ENCODE measurements at places on chromosomes 13 and 19.

GRCh38 chr19:44005973-44006372, 3.2 kb downstream of the ZNF230 start:
- no peak for DNase-seq

- no peak for DNase-seq
These were observed 69.1 kb downstream of the RBM26 start for GRCh38 chr13:79336966-79337365.

GRCh38 chr19:21848706-21849105, 12.7 kb upstream of the ZNF43 start:
- no peak for DNase-seq

GRCh38 chr13:44768775-44769581, 192.8 kb upstream of the TSC22D1 start:
- no peak for DNase-seq

DNA sequence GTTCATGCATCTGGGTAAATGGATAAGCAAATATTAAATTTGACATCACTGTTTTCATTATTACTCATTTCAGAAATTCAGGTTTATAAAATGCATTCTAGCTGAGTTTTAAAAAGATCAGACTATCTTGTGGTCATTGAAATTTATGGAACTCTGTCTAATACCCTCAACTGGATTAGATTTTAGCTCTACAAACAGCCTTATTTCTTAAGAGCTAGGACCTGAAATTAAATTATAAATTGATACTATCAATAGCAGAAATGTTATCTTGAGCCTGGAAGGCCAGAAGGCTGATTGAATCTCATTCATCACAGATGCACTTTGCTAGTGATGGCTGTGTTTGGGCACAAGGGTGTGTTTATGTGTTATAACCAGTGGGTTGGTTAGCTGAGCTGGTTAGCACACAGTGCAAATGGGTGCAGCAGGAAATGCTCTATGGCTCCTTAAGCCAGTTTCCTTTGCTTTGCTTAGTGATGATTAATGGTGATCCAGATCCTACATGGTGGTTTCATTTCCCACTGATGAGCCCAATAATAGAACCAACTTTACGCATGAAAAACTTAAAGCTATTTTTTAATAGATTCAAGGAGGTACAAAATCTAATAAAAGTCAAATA, 310.8 kb upstream of the KLF12 start:
- no peak for DNase-seq

GRCh38 chr13:112057736-112058518, 9.0 kb upstream of the SOX1 start:
- no peak for DNase-seq

DNA sequence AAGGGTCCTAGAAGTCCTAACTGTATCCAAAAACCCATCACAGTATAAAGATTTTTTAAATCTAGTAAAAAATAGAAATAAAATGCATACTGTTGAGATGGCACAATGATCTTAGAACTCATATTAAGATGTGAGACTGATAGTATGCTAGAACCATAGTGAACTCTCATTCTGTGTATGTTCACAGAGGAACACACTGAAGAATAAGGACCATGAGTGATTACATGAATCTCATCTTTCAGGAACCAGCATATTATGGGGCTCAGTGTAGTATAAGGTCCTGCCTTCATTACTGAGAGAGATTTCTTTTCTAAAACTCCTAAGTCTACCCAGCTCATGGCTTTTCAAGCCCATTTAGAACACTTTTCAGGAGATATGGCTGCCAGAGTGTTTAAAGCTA, 59.8 kb upstream of the RFC3 start:
- DNase-seq, result no peak

- DNase-seq, result no peak
These were observed 858.0 kb downstream of the SLITRK1 start for GRCh38 chr13:83024232-83024631.

GRCh38 chr13:79658333-79658975, 177.5 kb downstream of the NDFIP2 start:
- DNase-seq, result peak; percentile 47

- DNase-seq, result no peak
These were observed 27.5 kb upstream of the KL start for GRCh38 chr13:32988608-32989289.

- peak; percentile 44 for DNase-seq
These were observed 442 bp upstream of the FGF14 start for GRCh38 chr13:102402290-102402689.

DNA sequence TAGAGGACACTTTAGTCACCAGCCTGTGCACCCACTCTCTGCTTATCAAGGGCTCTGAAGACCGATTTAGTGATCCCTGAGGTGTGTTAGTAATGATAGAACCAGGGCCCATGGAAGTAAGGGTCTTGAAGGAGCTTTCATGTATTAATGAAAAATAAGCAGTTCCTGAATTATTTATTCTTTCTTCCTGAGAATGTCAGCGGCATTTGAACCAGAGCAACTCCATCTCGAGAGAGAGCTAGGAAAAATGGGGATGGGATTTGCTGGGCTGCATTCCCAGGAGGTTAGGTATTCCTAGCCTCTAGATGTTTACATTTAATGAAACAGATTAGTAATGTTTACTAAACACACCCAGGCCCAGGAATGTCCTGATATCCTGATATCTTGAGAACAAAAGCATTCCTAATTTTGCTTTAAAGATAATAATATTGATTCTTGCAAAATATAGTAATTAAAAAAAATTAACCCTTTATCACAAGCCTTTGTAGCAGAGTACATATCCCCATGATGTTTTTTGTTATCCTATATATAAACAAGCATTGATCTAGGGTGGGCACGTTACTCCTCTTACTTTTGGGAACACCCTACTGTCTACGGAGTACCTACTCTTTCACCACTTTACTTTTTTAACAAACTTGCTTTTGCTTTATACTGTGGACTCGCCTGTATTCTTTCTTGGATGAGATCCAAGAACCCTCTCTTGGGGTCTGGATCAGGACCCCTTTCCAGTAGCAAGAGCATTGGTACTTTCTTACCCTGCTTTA, 63.1 kb downstream of the COG3 start:
- no peak for DNase-seq

- DNase-seq, result no peak
These were observed 49.9 kb downstream of the SMAD9 start for GRCh38 chr13:36870050-36870692.

- no peak for DNase-seq
These were observed 71.4 kb downstream of the EFNB2 start for GRCh38 chr13:106464076-106464475.

- no peak for DNase-seq
These were observed 49.2 kb upstream of the ATP12A start for GRCh38 chr13:24630851-24631620.

- DNase-seq, result no peak
These were observed 116.4 kb downstream of the TSHZ3 start for GRCh38 chr19:31232871-31233270.

DNA sequence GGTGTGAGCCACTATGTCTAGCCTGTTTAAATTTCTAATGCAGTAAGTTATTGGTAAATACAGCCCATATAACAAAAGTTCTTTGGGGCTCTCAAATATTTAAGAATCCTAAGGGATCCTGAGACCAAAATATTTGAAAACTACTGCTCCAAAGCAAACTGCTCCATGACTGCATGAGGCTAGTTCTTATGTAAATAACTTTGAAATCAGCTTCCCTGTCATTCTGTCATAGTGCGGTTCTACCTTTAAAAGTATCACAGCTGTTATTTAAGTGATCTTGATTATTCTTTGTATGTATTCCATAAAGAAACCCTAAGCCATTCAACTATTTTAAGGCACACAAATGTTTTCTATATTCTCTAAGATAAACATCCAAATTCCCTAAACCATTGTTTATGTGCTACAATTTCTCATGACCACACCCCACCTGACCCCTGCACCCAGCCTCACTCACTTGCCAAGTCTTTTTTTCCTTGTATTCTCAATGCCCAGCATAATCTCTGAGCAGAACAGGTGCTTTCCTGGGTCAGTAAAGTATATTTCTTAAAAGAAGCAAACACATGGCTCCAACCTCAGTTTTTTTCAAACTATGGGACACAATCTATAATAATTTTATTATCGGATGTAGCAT, 146.6 kb downstream of the RNF17 start:
- no peak for DNase-seq

DNA sequence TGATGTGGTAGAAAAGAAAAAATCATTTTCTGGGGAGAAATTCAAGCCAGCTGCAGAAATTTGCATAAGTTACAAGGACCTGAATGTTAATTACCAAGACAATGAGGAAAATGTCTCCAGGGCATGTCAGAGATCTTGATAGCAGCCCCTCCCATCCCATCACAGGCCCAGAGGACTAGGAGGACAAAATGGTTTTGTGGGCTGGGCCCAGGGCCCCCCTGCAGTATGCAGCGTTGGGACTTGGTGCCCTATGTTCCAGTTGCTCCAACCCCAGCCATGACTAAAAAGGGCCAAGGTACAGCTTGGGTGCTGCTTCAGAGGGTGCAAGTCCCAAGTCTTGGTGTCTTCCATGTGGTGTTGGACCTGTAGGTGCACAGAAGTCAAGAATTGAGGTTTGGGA, 76.6 kb upstream of the SOX1 start:
- DNase-seq, result no peak

GRCh38 chr13:102945324-102945815, 99.5 kb downstream of the ERCC5 start:
- DNase-seq, result no peak

- DNase-seq, result no peak
These were observed 4.2 kb downstream of the LYL1 start for GRCh38 chr19:13098277-13099072.

GRCh38 chr13:43132257-43132656, 108.9 kb downstream of the DNAJC15 start:
- DNase-seq, result no peak

GRCh38 chr19:7139095-7139494, 69.6 kb downstream of the ZNF557 start:
- no peak for DNase-seq

DNA sequence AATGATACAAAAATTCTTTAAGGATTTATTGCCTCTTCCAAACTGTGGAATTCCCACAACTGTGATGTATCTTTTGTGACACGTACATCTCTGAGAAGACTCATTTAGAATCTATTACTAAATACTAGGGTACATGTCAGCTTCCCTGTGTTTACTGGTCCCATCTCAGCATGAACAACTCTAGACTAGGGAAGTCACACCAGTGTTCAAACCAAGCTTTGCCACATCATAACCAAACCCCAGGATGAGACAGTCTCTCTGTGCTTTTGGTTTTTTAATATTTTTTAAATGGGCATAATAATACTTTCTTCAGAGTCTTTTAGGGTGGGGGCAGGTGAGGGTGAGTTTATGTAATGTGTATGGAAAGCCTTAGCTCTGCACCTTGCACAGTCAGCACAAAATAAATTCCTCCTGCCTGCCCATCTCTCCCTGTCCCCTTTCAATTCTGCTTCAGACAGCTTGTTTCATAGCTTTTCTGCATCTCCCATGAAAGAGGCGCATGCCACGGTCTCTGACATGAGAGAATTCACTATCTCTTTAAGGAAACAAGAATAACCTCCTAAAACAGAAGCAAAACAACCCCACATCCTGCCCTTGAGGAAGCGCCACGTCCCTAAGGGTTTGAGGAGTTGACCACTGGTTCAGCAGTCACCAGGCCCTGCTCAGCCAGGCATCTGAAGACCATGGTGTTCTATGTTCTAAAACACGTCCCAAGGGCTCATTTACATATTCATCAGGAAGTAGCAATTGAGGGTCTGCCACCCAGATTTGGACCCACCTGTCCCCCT, 174.5 kb downstream of the USP12 start:
- DNase-seq, result no peak

GRCh38 chr13:78593652-78594455, 9.5 kb downstream of the POU4F1 start:
- no peak for DNase-seq

DNA sequence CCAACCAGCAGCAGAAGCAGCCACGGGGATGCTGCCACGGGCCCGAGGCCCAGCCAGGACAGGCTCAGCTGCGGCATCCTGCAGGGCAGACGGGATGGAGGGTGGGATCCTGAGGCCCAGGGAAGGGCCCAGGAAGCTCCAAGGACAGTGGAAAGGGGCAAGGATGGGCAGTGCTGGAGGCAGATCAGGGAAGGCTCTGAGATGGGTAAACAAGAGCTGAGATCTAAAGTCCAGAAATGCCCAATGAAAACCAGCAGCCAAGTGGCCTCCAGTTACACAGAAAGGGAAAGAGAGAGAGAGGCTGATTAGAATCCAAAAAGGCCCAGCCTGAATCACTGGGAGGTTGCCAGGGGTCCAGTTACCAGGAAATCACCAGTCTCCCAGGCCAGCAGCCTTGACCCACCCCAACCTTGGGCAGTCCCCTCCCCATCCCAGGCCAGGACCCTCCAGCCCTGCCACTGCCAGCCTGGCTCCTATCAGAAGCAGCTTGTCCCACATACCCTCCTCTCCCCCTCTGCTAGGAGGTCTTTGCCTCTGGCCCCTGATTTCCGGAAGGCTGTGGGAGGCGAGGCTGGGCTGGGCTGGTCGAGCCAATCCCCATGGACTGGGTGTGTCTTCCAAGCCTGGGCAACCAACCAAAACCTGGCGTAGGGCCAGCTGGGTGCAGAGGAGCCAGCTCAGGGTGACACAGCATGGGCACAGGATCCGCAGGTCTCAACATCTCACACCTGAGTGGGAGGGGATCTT, at the start of gene CYP4F11:
Gene CYP4F11 (minus strand): TSS at position 198 of the 747 bp plus-strand sequence. CDS start 121 bp downstream, at position 77.
- peak; percentile 63 for DNase-seq

- DNase-seq, result no peak
These were observed 446.3 kb downstream of the KLF12 start for GRCh38 chr13:73687929-73688328.

DNA sequence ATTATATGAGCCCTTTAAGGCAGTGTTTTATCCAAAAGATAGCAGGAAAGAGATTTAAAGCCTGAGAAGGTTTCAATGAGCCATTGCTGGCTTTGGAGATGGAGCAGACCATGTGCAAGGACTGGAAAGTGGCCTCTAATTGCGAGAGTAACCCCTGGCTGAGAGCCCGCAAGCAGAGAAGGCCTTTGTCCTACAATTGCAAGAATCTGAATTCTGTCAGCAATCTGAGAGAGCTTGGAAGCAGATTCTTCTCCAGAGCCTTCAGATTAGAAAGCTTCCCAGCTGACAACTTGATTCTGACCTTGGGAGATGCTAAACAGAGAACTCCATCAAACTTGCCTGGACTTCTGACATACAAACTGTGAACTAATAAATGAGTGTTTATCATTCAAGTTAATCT, 528.7 kb upstream of the KLF12 start:
- no peak for DNase-seq

GRCh38 chr13:98772794-98773452, 20.5 kb upstream of the SLC15A1 start:
- DNase-seq, result no peak

GRCh38 chr19:19278315-19278714, 5.2 kb upstream of the TM6SF2 start:
- DNase-seq, result no peak

GRCh38 chr19:33100894-33101644, 20.1 kb downstream of the GPATCH1 start:
- DNase-seq, result no peak

DNA sequence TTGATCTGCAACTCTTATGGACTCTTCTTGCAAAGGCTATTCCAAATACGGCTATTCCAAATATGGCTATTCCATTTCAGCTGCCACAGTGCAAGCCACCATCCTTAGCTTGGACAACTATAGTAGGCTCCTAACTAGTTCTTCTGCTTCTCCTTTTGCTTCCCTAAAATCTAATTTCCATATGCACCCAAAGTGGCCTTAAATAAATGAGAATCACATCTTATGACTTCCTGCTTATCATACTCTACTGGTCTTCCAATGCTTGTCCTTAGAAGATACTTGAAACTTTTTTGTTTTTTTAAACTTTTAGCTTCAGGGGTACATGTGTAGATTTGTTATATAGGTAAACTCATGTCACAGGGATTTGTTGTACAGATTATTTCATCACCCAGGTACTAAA, 4.9 kb downstream of the UCHL3 start:
- DNase-seq, result no peak

- DNase-seq, result no peak
These were observed 472.2 kb downstream of the MYO16 start for GRCh38 chr13:109101550-109102144.

GRCh38 chr19:12052091-12052496, 667 bp downstream of the ZNF878 start:
- no peak for DNase-seq
